ENCODE measurements at places on chromosomes 12 and 14.
A peak's percentile ranks its signal among the peaks of the same experiment; 100 is the strongest.

DNA sequence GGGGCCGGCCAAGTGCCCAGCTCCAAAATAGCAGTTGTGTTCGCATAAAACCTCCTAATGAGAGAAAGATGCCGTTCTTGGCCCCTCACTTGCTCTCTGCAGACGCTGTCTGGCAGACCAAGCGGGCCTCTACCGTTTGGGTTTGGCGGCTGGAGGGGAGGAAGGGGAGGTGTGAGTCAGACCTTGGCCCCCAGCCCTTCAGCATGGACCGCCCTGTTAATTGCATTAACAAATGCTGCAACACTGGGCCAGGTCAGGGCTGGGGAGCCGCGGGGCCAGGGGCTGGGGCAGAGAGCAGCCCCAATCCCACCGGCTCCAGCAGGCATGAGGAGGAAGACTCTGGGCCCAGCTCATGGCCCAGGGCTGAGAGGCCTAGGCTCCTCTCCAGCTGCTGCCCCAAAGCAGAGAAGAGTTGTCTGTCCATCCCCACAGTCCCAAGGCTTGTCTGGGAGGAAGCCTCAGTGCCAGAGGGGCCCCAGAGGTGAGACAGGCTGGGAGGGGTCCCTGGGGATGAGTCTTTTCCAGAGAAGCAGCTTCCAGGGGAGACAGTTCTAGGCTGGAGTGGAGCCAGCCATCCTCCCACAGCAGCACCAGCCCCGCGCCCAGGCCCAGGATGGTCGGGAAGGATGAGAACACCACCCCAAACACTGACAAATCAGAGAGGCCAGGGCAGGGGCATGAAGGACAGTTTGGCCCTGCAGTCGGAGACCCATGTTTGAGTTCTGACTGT, 16.9 kb downstream of the LTBP2 start:
- no peak for DNase-seq

GRCh38 chr12:50665170-50665569, 98.7 kb upstream of the ATF1 start:
- no peak for DNase-seq

- DNase-seq = no peak
Measured at GRCh38 chr12:16789204-16789790, 183.3 kb upstream of the LMO3 start.

- DNase-seq = peak; percentile 4
Measured at GRCh38 chr12:131943876-131944275, 5.9 kb upstream of the EP400 start.
